ENCODE measurements at places on chromosomes 16 and 17.

GRCh38 chr17:50217591-50217990 is 16.2 kb upstream of the COL1A1 start:
- DNase-seq, result no peak

DNA sequence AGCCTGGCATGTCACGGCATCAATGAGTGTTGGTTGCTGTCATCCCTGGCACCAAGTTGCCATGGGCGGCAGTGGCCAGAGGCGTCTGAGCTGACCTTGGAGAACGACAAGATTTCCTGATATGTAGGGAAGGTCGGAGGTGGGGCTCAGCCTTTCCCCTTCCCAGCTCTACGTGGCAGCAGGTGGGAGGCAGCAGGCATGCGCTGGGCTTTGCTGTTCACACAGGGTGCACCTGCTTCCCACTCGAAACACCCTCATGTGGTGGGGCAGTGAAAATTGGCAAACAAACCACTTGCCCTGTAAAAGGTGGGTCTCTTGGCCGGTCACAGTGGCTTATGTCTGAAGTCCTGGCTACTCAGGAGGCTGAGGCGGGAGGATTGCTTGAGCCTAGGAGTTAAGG is 12.3 kb upstream of the TFAP4 start:
- no peak for DNase-seq

DNA sequence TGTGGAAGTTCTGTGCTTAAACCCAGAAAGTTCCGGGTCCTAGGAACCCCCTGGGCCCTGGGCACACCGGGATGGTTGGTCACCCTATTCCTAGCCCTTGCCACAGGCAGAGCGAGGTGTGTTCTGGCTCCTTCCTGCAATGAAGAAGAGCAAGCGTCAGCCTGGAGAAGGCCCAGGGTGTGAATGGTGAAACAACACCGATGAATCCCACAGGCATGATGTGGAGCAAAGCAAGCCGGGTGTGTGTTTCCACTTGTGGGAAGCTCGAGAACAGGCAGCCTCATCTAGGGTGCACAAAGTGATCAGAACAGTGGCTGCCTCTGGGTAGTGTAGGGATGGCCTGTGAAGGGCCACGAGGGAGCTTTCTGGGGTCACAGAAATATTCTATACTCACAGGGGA is 13.8 kb downstream of the KCNG4 start:
- DNase-seq, result no peak

GRCh38 chr17:8806926-8807550 is 7.9 kb upstream of the MFSD6L start:
- DNase-seq, result no peak

DNA sequence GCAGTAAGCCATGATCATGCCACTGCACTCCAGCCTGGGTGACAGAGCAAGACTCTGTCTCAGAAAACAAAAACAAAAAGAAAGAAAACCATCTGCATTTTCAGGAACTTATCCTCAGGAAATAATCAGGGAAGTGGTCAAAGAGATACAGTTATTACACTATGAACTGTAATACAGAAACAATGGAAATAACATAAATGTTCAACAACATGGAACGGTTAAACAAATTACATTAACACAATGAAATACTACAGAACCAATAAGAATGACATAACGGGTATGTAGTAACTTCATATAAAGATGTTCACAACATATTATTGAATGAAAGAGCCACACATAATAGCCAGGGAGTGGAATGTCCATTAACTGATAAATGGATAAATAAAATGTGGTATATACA is 6.7 kb downstream of the BBS2 start:
- DNase-seq, result no peak

- DNase-seq, result no peak
Measured at GRCh38 chr16:68328860-68329390, 18.1 kb downstream of the PRMT7 start.

DNA sequence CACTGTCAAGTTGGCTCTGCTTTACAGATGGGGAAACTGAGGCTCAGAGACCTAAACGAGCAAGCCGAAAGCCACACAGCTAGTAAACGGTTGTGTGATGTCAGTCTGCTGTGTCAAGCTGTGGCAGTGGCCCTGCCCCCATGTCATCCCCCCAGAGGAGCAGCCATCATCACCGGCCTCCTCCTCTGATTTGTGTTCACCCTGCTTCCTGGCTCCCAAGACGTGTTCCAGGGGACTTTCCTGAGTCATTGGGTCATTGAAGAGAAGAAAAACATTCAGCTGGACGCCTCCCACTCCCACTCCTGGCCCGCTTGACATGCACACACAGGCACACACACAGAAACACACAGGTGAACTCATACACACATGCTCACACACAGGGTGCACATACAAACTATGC is 54.0 kb upstream of the CIBAR2 start:
- no peak for DNase-seq

GRCh38 chr17:74089869-74090464 is 113.5 kb upstream of the RPL38 start:
- DNase-seq, result peak; percentile 13

DNA sequence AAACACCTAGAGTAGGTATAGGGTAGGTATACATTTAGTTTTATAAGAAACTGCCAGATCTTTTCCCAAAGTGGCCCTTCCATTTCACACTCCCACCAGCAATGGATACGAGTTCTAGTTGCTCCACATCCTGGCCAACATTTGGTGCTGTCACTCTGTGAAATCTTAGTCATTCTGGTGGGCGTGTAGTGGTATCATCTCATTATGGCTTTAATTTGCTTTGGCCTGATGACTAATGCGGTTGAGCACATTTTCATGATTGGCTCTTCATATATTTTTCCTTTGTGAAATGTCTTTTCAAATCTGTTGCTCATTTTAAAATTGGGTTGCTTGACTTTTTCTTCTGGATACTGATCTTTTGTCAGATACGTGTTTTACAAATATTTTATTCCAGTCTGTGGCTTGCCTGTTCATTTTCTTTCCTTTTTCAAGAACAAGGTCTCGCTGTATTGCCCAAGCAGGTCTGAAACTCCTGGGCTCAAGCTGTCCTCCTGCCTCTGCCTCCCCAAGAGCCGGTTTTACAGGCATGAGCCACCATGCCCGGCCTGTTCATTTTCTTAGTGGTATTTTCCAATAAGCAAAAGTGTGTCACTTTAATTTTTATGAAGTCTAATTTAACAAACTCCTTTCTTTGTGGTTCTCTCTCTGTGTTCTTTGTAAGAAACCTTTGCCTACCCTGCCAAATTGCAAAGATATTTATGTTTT is 192.4 kb downstream of the SEC14L1 start:
- peak; percentile 92 for DNase-seq

GRCh38 chr17:66087073-66087472 is 104.9 kb downstream of the CEP112 start:
- DNase-seq, result no peak

DNA sequence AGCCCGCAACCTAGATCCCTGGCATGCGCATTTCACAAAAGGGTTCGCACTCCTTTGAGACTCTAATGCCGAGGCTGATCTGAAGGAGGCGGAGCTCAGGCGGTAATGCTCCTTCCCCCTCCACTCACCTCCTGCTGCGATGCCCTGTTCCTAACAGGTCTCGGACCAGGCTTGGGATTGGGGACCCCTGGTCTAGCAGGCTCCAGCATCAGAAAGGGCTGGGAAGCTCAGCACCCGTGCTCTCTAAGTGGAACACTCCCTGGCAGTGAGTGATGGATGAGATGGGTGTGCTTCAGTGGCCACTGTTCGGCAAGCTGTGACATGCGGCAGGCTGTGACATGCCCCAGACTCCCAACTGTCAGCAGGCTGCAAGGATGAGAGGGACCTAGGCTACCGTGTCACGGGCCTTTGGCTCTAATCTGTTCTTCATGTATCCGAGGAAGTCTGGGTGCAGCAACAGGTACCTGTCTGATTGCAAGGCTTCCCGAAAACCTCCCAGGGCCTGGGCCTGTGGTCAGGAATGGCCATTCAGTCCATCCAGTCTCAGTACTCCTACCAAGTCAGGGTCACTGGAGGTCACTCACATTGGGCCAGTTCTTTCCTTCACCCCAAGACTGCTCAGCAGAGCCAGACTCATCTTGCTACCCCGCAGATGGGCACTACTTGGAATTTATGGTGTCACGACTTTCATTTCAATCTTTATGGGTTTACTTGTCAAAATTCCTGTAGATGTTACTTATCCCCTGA is 1.3 kb upstream of the ST6GALNAC2 start:
- DNase-seq, result no peak

- no peak for DNase-seq
Measured at GRCh38 chr16:89561142-89561883, 831 bp downstream of the RPL13 start.

GRCh38 chr17:12230481-12231354 is 210.0 kb downstream of the MAP2K4 start:
- DNase-seq, result no peak

DNA sequence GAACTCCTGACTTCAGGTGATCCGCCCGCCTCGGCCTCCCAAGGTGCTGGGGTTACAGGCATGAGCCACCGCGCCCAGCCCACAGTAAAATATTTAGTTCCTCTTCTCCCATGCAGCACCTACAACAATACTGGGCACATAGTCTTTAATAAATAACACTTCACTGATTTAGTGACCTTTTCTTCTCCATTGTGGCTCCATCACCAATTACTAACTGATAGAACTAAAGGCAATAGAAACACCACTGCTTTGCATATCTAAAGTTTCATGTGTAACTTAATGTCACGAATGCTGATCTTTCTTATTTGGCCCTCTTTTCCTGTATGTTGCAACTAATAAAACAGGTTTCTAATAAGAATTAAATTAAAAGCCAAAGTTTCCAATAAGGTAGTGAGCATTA is 38.9 kb downstream of the TRIM37 start:
- DNase-seq, result no peak

GRCh38 chr17:17595755-17596154 is 4.2 kb upstream of the PEMT start:
- no peak for DNase-seq

GRCh38 chr17:11712456-11712855 is 114.2 kb downstream of the DNAH9 start:
- DNase-seq, result no peak

- no peak for DNase-seq
Measured at GRCh38 chr16:10752843-10753523, 9.3 kb downstream of the NUBP1 start.

GRCh38 chr17:32488177-32488542 is 1.4 kb downstream of the CDK5R1 start:
- DNase-seq, result no peak

DNA sequence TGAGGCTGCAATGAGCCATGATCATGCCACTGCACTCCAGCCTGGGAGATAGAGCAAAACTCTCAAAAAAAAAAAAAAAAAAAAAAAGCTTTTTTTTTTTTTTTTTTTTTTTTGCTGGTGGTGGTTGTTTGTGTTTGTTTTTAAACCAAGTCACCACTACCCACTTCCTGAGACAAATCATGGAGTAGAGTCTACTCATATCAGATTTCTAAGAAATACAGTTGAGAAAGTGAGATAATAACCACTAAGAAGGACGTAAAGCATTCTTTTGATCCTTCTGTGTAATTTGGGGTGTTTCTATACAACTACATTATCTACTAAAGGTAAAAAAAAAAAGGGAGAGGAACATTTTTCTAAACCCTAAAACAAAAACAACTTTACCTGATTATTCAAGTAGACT is 38.0 kb downstream of the AXIN2 start:
- no peak for DNase-seq

DNA sequence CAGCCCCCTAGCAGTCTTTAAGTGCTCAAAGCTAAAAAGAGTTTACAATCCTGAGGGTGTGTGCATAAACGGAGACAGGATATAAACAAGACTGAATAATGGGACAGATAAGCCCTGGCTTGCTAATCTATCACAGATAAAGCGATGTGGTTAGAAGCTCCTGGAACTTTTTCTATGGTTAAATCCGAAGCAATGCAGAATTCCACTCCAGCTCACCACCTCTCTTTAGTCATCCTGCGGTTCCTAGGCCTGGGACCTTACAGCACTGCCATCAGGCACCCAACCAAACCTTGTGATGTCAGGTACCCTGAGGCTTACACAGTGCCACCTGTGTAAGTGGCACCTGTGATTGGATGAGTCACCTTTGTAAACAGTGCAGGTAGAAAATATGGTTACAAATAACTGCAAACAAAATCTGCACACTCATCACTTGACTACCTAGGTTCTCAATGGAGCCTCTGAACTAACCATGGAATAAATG is 31.5 kb upstream of the B4GALNT2 start:
- no peak for DNase-seq

- DNase-seq, result no peak
Measured at GRCh38 chr17:73630531-73630930, 13.7 kb downstream of the SDK2 start.

DNA sequence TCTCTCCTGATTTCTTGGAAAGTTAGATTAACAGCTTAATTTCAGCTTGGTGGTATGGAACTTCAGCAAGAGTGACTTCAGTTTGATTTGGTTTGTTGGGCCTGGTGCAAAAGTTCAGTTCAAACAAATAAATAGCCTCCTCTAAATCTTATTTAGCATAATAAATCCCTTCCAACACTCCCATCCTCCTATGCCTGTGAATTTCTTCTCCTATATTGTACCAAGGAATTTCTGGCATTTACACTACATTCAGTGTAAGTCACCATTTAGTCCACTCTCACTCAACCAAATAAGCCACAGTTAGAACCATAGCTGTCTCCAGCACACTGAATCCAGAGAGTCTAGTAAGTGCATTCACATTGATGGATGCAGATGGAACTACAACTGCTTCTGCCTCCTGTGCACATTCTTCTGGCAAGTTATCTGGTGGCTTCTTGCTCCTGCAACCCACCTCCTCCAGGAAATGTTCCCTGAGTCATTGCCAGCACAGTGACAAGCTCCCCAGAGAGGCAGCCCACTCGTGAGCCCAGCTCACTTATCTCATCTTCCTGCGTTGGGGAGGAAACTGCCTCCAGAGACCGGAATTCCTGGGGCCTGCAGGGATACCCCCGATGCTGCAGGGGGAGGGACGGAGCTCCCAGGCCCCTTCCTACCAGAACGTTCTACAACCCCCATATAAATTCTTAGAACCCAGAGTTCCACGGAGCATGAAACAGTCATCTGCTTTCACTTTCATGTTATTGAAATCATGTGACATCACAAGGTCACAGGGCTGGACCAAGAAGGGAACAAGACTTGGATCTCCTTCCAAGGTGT is 318.3 kb downstream of the PHKB start:
- no peak for DNase-seq

GRCh38 chr17:3935140-3935542 is 18.9 kb upstream of the P2RX1 start:
- no peak for DNase-seq

- DNase-seq, result no peak
Measured at GRCh38 chr17:4235372-4236279, 28.2 kb downstream of the ANKFY1 start.

DNA sequence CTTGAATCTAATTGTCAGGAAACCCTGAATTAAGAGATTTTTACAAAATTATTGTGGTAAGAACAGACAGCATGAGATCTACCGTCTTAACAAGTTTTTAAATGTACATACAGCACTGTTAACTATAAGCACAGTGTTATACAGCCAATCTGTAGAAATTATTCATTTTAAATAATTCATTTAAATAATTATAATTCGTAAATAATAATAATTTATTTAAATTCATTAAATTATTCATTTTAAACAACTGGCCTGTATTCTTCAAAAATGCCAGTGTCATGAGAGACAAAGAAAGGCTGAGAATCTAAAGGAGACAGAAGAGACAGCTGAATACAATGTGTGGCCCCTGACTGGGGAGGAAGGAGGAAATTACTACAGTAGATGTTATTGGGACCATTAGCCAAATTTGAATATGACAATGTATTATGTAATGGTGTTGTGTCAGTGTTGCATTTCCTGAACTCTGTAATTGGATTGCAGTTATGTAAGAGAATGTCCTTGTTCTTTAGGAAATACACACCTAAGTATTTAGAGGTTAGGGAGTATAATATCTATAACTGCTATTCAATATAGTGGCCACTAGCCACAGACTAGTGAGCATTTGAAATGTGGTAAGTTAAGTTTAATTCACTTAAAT is 2.3 kb downstream of the RSAD1 start:
- no peak for DNase-seq

- DNase-seq, result no peak
Measured at GRCh38 chr17:74682471-74683190, 30.1 kb downstream of the CD300LF start.

Measured in stromal cell of bone marrow (primary cell).